AG10803 (cell line): ENCODE measurements at places on chromosomes 13 and 19.

DNA sequence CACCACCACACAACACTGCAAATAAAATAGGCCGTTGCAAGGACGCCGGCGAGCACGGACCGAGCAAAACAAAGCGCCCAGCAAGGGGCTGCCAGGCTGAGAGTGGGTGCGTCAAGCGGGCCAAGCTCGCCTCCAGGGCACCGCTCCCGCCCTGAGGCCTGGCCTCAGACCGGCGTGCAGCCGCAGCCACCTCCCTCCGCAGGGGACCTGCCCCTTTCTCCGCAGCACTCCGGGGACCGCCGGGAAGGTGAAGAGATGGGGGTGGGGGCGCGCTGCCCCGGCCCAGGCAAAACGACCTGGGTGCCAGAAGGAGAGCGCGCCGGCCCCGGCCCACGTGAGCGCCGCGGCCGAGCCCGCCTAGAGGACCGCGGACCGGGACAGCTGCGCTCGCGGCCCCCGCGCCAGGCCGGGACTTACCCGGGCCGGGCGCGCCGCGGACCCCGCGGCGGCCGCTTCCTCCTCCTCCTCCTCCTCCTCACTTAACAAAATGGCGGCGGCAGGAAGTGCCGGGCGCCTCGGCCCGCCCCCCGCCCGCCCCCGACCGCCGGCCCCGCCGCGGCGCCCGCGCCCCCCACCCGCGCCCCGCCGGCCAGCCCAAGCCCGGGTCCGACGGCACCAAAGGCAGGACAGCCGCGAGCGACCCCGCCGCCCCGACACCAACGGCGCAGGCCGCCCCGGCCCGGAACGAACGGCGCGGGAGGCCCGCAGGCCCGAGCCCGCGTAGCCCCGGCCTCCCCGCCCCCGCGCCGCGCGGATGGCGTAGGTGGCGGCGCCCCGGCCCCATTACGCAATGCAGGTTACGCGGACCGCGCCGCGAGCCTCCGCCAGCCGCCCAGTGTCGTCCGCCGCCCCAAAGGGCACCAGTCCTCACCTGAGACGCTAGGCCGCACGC lies 674 bp downstream of the BRD4 start:
- peak; percentile 39 for DNase-seq

GRCh38 chr13:74221752-74222151 lies 87.5 kb upstream of the KLF12 start:
- DNase-seq: no peak

GRCh38 chr13:47798194-47798593 lies 202.9 kb downstream of the SUCLA2 start:
- DNase-seq: no peak

DNA sequence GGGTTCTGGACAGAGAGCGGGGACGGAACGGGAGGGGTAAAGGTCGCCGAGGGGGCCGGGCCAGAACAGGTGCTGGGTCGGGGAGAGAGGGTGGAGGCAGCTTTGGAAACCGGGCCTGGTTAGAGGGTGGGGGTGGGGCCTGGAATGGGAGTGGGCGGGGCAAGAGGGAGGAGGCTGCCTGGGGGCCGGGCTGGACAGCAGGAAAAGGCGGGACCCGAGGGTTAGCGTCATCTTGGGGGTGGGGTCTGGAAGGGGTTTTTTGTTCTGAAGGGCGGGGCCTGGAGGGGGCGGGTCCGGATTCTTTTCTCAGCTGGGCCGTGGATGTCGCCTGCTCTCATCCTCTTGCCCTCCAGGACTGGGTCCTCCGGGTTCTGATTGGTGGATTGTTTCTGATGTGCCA lies 4.3 kb upstream of the ZNF813 start:
- DNase-seq: peak; percentile 5

GRCh38 chr13:80611310-80611709 lies 270.4 kb upstream of the SPRY2 start:
- DNase-seq: no peak

- no peak for DNase-seq
These were observed 296.8 kb upstream of the SGCG start for GRCh38 chr13:22883956-22884355.

- DNase-seq: no peak
These were observed 23.2 kb downstream of the STOML3 start for GRCh38 chr13:38967446-38967845.
